Upper lobe of left lung (tissue), 6 donors: ENCODE measurements at places on chromosomes 7 and 10.

GRCh38 chr10:101032637-101033224, 1.7 kb downstream of the SFXN3 start:
- peak overlapping the region; percentile 85 for H3K4me3 ChIP-seq
- peaks cover 19% of the 10 kb centered on the region for H3K4me1 ChIP-seq
- no peak for DNase-seq

DNA sequence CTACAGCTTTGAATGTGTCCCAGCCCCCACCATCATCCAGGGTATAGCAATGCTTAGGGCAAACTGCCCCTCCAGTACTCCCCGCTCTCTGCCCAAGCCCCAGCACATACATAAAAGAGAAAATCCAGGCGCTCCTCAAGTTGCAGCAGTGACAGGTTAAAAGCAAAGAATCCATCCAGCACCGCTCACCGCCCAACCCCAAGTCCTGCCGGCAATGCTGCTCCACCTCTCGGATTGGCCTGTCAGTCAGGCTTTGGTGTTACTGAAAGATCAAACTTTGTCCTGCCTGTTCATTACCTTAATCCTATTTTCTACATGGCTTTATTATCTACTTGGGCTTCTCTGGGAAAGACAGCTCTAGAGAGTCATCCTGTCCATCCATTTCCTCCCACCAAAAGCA, 31.9 kb downstream of the DPCD start:
- no peak overlapping the region for H3K4me3 ChIP-seq
- DNase-seq: no peak
- H3K27me3 ChIP-seq: no peaks in the 10 kb centered on the region
- H3K36me3 ChIP-seq: peaks cover 7% of the 10 kb centered on the region
- no peaks in the 10 kb centered on the region for H3K4me1 ChIP-seq

GRCh38 chr7:92737706-92738105, 98.7 kb downstream of the CDK6 start:
- no peak for DNase-seq
- no peaks in the 10 kb centered on the region for H3K27me3 ChIP-seq
- H3K4me3 ChIP-seq: no peak overlapping the region
- no peaks in the 10 kb centered on the region for H3K36me3 ChIP-seq
- H3K4me1 ChIP-seq: no peaks in the 10 kb centered on the region

GRCh38 chr7:41188163-41189130, 514.4 kb downstream of the INHBA start:
- no peak overlapping the region for H3K4me3 ChIP-seq
- H3K36me3 ChIP-seq: no peaks in the 10 kb centered on the region
- DNase-seq: no peak
- no peaks in the 10 kb centered on the region for H3K4me1 ChIP-seq

DNA sequence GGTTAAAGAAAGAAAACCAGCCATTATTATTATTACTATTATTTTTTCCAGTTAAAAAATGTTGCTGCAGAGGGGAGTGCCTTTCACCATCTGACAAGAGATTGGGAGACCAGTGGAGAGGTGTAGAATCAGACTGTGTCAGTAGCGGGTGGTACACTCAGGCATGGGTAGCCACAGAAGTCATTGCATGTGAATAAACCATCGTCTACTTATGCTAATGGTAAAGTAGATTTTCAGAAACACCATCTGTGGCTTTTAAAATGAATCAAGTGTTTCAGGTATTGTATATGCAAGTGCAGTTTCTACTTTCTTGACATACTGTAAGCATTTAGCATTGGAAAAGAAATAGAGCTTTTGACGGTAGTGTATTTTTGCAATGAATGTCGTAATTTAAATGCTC, 131.5 kb upstream of the SP8 start:
- no peaks in the 10 kb centered on the region for H3K36me3 ChIP-seq
- H3K27ac ChIP-seq: no peak overlapping the region
- no peaks in the 10 kb centered on the region for H3K4me1 ChIP-seq
- H3K4me3 ChIP-seq: no peak overlapping the region
- no peaks in the 10 kb centered on the region for H3K27me3 ChIP-seq
